ENCODE measurements at places on chromosomes 2 and 18.

- no peak for DNase-seq
Measured at GRCh38 chr2:114960389-114960788, 517.9 kb downstream of the DPP10 start.

DNA sequence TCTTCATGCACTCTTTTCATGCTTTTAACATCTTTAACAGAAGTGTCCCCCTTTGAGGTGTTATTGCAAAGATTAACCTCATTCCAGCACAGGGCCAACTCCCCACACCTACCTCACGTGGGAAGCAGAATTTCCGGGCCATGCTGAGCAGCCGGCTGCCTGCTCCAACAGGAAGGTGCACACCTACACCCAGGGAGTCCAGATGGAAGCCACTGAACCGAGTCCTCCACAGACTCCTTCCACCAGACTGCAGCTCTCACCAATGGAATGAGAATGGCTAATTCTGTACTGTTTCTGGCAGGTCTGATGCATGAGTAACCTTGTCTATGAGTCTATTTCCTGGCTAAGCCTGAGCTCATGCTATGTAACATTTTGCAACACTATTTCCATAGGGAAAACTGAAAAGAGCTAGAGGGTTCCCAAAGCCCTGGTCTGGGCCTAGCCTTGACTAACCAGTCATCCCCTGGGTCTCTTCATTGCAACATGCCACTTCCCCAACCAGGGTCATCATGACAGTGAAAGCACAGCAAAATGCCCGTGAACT is 11.0 kb downstream of the ERFE start:
- no peak for DNase-seq

DNA sequence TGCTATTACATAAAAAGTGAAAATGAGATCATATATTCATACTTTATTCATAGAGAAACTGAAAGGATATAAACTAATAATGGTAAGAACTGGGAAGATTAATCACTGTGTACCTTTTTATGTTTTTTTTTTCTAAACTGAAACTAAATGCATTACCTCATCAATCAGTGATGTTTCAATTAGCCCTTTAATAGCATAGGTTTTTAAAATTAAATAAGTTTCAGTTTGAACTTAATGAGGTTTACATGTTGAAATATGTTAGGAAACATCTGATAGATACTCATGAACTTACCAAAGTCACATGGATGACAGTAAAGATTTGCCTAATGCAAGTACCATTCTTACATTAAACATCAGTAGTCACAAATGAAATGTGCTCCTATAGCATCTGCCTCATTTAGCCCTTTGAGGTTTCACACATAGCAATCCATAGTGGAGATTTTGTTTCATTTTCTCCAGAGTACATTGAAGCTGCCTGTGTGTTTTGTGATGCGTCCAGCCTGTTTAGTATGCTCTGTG is 8.9 kb downstream of the MAPRE2 start:
- no peak for DNase-seq

DNA sequence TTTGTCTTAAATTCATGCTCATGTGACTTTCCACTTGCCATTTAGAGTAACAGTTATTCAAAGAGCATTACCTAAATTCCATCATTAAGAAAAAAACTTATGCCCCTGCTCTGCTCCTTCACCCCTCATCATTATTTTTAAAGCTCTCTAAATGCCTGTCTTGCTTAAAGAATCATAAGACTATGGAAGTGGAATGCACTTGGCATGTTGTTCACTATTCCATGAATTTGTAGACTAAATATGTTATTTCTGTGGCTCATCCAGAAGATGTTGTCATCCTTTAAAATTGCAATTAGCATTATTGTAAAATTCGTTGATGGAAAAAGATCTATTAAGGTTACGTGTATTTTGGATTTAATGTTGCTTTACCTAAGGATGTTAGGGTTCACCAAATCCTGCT is 61.8 kb downstream of the FMNL2 start:
- DNase-seq = no peak

DNA sequence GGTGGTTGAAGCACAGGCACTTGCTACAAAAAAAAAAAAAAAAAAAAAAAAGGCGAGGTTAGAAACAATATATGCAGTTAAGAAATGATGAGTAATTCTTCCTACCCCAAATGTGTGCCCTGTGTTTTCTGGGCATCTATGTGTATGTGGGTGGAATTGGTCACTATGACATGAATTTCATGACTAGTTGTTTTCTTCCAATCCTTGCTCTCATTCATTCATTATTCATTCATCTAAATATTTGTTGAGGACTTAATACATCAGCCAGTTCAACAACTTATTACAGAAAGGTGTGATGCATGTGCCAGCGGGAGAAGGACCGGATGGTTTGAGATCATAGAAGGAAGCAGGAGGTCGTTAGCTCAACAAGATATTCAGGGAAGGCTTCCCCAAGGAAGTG is 8.3 kb upstream of the EGR4 start:
- no peak for DNase-seq

Measured in NCI-H2107 (cell line).